ENCODE measurements at places on chromosomes 7 and 10. TPM values are rescaled to one million over a fixed set of nuclear protein-coding genes. Genes with fewer than 3 reads are reported as not detected.

DNA sequence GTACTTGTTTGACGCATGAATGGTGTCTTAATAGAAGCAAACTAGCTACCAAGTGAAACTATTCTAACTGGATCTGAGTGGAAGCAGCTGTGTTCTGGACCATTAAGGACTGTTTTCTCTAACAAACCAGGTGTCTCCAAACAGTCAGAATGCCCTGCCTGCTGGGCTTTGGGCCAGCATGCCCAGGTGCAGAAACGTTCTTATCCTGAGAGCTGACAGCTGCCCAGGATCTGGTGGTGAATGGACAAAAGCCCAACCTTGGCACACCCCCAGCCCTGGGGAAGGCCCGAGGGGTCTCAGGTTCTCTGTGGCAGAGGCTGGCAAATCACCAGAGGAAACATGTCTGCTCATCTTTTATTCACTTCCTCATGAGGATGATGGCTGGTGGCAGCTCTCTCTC lies 48.2 kb upstream of the LAMB4 start:
- no peak for DNase-seq

DNA sequence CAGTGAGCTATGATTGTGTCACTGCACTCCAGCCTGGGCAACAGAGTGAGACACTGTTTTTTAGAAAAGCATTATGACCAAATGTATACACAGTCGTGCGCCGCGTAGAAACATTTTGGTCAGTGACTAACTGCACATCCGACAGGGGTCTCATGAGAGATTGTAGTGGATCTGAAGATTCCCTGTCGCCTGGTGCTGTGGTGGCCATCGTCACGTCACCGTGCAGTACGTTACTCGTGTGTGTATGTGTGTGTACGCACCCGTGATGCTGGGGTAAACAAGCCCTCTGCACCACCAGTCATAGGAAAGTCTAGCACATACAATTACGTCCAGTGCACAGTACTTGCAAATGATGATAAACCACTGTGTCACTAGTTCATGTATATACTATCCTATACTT lies 109.4 kb downstream of the ELFN1 start:
- DNase-seq, result no peak

Gene KMT2E
- polyA plus RNA-seq, result 4.5 TPM

DNA sequence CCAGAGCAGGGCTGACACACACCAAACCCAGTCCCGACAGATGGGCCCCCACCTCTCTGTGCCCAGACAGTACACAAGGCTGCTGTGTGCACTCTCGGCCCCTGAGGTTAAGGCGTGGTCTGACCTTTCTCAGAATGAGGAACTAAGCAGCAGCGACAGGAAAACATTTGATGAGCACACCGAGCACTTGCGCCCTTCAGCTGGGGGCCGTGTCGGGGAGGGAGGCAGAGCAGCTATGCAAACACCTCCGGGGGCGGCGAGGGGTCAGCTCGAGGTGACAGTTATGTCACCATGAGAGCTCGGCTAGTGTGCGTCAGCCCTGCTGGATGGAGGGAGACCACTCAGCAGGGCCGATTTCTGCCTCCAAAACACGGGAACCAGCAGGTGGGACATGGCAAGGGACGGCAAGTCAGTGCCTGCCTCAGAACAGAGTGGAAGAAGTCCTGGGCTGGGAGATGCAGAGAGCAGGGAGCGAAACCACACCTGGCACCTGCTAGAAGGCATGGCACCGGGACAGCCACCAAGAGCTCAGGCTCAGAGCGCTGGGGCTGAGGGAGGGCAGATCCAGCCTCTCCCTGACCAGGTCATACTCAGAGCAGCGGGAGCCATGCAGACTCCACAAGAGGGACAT lies 57.4 kb downstream of the CHST15 start:
- no peak for DNase-seq

DNA sequence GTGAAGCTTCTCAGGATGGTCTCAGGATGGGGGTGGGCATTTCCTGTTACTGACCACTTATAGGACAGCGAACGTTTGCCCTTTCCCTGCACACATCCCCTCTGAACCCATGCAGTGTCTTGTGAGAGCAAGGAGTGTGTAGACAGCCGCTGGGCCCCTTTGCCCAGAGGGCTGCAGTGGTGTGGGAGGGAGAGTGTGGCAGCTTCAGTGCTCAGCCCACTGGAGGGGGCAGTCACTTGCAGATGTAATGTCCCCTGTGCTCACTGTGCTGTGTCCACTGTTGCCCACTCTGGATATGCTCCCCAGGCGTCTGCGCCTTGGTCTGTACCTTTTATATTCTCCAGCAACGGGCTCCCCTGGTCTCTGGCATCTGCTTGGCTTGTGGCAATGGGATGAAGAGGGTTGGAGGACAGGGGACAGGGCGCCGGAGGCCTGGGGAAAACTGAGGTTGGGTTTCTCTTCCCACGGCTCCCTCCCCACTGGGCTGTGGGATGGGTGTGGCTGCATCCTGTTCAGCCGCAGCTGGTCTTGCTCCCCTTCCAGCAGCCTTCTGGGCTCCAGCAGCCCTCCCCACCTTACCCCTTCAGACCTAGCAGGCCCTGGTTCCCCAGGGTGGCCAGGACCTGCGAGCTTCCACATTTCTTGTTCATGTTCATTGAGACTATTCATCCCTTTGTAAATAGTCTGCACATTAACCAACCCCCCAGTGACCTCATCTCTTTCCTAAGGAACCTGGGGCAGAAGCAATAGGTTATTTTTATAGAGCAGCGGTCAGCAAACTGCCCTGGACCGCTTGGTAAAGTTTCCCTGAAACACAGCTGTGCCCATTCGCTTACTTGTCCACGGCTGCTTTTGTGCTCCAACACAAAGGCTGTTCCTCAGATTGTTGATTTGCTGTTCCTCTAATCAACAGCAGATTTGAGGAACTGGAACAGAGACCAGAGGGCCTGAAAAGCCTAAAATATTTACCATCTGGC lies 6.1 kb downstream of the ZNF789 start:
- no peak for DNase-seq

- peak; percentile 63 for DNase-seq
These were observed 746 bp downstream of the CCDC71L start for GRCh38 chr7:106659963-106660861.

- DNase-seq, result peak; percentile 84
These were observed 11.4 kb upstream of the HSPA12A start for GRCh38 chr10:116753759-116754158.

- DNase-seq, result no peak
These were observed 154.8 kb downstream of the LRRC4 start for GRCh38 chr7:127876393-127876792.

Gene AASS
- polyA plus RNA-seq, result 2.4 TPM

GRCh38 chr10:132345345-132345744 lies 13.4 kb downstream of the LRRC27 start:
- no peak for DNase-seq

GRCh38 chr10:78584681-78585080 lies 484.1 kb upstream of the ZMIZ1 start:
- DNase-seq, result no peak

- DNase-seq, result peak; percentile 40
These were observed 54.3 kb downstream of the ERCC6 start for GRCh38 chr10:49484486-49485235.

GRCh38 chr10:3757638-3758490 lies 27.1 kb downstream of the KLF6 start:
- peak; percentile 95 for DNase-seq

Data from foreskin keratinocyte (primary cell).